ENCODE measurements at places on chromosomes 4 and X.

- DNase-seq, result no peak
These were observed 508.7 kb upstream of the DIPK2B start for GRCh38 chrX:45709381-45709780.

GRCh38 chr4:21869978-21870745, 78.4 kb downstream of the KCNIP4 start:
- DNase-seq, result no peak

GRCh38 chr4:104879854-104880253, 266.8 kb upstream of the TET2 start:
- DNase-seq, result no peak

DNA sequence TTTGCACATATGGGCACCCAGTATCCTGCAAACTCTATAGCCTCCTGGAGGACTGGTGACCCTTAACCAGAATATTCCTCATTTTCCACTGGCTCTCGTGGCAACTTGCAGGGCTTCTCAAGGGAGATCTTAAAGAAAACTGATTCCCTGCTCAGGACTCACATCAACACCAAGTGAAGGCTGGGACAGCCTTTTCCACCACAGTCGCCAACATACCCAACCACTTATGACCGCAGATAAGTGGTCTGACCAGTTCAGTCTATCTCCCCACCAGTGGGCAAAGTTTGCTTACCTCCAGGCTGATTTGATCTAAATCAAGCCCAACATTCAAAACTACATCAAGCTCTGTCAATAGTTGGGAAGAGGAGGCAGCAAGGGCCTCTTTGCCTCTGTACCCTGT, 289.3 kb upstream of the GATB start:
- DNase-seq, result no peak

DNA sequence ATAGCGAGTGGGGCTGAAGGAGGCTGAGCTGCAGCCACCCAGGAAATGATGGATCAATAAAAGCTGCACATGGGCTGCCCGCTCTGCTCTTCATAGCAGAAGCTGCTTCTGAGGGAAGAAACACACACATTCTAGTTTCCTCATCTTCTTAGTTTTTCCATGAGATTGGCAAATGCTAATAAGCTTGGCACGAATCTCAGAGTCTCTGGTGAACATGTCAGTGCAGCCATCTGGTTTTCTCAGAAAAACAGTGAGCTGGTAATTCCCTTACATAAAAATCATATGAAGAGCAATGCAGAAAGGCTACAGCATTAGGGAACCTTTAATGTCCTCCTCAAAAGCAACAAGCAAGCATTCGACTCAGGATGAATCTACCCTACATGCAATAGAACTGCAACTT, 69.9 kb downstream of the GATB start:
- DNase-seq, result no peak

DNA sequence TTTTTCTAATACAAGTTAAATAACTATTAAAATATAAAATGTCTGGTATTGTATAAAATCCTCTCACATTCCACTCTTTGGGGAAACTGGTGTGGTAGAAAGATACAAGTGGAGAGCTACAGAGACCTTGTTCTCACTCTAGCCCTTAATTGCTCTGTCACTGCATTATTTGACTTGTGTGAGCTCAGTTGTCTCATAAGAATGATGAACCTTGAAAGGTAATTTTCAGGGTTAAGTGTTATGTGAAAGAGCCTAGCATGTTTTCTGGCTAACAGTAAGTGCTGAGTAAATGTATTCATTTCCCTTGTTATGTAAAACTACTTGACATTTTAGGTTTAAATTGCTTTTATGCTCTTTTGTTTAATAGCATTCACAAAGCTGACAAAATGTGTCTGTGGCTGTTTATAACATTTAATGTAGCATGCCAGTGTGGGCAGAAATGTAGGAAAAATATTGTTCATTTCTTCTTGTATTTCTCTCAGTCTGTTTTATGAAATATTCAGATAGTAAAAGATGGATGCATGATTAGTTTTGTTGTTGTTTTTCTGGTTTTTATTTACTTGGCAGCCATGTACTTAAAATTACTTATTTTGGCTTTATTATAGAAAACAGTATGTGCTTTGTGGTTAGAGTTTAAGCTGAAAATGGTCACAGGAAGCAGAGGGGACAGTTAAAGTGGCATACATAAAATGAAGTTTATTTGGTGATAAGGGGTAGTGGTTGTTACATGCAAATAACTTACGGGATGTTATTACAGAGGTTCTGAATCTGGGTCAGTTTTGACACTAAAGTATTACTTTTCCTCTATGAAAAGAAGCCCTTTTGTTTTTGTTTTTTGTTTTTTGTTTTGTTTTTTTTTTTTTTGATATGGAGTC, 29.2 kb downstream of the SLAIN2 start:
- no peak for DNase-seq

DNA sequence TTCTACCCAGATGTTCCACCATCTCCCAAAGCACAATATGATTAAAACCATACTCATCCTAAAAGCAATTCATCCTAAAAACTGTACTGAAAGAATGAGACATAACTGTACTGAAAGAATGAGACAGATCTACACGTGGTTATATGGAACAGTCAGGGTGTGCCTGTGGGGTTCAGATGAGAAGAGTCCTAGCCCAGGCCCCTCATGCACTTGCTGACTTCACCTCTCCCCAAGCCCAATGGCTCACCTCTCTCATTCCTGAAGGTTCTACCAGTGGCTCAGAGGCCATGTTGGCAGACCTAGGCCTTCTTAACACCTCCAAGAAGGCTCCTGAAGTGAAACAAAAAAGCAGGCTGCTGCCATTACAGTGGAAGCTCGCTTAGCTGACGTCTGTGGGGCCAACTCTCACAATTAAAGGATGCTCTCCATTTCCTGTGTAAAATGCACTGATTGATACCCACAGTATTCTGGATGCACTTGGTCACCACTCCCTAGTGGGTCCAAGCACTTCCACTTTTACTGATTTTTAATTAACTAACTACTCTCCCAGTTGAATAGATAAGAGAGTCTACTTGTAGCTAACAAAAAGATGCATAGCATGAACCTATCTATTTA, 3.8 kb downstream of the PLAC1 start:
- DNase-seq, result no peak

DNA sequence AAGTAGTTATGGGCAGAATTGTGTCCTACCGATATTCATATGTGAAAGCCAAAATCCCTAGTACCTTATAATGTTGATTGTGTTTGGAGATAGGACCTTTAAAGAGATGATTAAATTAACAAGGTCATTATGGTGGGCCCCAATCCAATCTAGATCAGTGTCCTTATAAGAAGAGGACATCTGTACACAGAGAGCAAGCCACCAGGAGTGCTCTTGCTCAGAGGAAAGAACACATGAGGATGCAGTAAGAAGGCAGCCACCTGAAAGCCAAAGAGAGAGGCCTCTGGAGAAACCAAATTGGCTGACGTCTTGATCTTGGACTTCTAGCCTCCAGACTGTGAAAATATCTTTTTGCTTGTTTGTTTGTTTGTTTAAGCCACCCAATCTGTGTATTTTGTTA, 1290.8 kb upstream of the PABPC4L start:
- no peak for DNase-seq

DNA sequence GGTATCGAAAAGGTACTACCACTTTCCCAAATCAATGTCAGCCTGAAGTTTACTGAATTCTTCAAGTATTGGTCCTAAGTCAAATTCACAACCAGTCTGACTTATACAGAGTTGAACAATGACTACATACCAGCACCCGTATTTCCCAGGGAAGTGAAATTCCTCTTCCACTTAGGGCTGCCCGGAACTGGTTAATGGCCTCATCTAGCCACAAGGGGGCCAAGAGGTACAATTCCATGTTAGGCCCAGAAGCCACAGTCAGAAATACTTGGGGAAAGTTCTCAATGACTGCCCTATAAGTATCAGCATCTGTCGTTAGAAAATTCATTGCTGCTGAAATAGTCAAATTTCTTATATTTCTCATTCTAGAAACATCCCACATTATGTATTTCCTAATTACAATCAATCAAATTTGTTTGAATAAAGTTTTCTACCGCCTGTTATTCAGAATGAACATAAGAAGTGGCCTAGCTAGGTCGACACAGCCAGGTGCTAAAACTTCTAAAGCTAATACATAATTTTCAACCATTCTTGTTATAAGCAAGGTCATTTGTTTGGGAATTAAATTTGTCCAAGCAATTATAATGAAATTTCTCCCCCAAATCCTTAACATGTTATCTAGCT, 5.6 kb upstream of the PCDH7 start:
- peak; percentile 22 for DNase-seq

- DNase-seq, result no peak
These were observed 104.0 kb downstream of the CPZ start for GRCh38 chr4:8696369-8697127.

DNA sequence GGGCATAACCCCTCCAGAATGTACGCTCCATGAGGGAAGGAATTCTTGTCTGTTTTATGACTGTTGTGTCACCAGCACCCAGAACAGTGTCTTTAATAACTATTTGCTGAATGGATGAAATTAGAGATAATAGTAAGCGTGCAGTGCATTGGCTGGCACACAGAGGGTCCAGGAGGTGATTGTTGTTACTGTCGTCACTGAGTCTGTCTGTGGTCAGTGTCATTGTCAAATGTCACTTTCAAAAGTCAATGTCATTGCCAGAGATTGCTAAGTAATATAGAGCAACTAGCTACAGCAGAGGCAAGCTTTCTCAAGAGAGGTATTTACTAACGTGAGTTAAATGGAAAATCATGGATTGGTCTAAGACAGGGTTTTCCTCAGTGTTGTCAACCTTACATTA, 70.7 kb downstream of the ARHGEF38 start:
- DNase-seq, result no peak

GRCh38 chr4:111997785-111998184, 147.5 kb upstream of the FAM241A start:
- DNase-seq, result no peak

GRCh38 chr4:83581411-83582288, 45.7 kb downstream of the GPAT3 start:
- no peak for DNase-seq

- DNase-seq, result peak; percentile 33
These were observed 93.4 kb downstream of the SPCS3 start for GRCh38 chr4:176413171-176413570.

- DNase-seq, result no peak
These were observed 8.0 kb downstream of the AMOT start for GRCh38 chrX:112832481-112833095.

- peak; percentile 35 for DNase-seq
These were observed 150.1 kb downstream of the DIPK2B start for GRCh38 chrX:45050558-45050957.

DNA sequence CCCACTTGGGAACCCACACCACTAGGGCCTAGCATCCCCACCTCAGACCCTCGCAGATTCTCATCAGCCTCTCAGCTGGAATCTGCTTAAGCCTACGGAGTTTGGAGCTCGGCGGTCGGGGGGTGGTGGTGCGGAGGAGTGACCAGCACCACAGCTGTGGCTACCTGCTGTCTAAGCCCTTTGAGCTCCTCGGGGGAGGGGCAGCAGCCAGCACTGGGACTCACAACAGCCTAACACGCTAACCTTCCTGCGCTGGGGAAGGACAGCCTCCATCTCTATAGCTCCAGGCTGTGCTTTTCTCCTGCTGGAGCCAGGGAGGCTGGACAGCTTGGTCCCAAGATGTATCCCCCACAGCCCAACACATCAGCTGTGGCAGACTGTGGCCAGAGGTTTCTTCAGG, 281.5 kb downstream of the USP46 start:
- no peak for DNase-seq

All from GM13977 (cell line).